PC-9 (cell line): ENCODE measurements at places on chromosomes 6 and 20. TPM values are rescaled to one million over a fixed set of nuclear protein-coding genes. Genes with fewer than 3 reads are reported as not detected.

The PRICKLE4 gene
- total RNA-seq = 8.4 and 9.2 TPM in 2 replicates

The TRIM15 gene
- total RNA-seq = not detected in 2 replicates

The TMEM200A gene
- not detected in 2 replicates for total RNA-seq

The CHRNA4 gene
- total RNA-seq = not detected in 2 replicates

The PDYN gene
- not detected in 2 replicates for total RNA-seq

The MAPK13 gene
- total RNA-seq = 141 and 146 TPM in 2 replicates

The SLC32A1 gene
- not detected in 2 replicates for total RNA-seq

The COL11A2 gene
- total RNA-seq = 2.2 and 3.4 TPM in 2 replicates

The CAGE1 gene
- total RNA-seq = 0.13 TPM in 2 replicates

The ANKRD66 gene
- not detected in 2 replicates for total RNA-seq

The SPATS1 gene
- total RNA-seq = not detected in 2 replicates

The PET117 gene
- total RNA-seq = 27.5 and 34.7 TPM in 2 replicates

The SEL1L2 gene
- total RNA-seq = not detected in 2 replicates

The MEP1A gene
- not detected in 2 replicates for total RNA-seq

The ESR1 gene
- 1.5 TPM in 2 replicates for total RNA-seq

The FLRT3 gene
- 0.70 and 0.95 TPM in 2 replicates for total RNA-seq

The RIN2 gene
- total RNA-seq = 39.0 and 46.2 TPM in 2 replicates

The OPRL1 gene
- 1.5 and 2.7 TPM in 2 replicates for total RNA-seq

The FOXQ1 gene
- 55.8 and 57.0 TPM in 2 replicates for total RNA-seq

The CLIC5 gene
- 2.0 and 2.1 TPM in 2 replicates for total RNA-seq

The FUT9 gene
- 5.2 and 6.9 TPM in 2 replicates for total RNA-seq

The PDE7B gene
- 0.31 TPM in 1 of 2 replicates, not detected in the other for total RNA-seq

The ARMH2 gene
- not detected in 2 replicates for total RNA-seq

The DEFB132 gene
- not detected in 2 replicates for total RNA-seq

The GGT7 gene
- 6.5 and 9.4 TPM in 2 replicates for total RNA-seq

The IMPG1 gene
- not detected in 2 replicates for total RNA-seq

The GTSF1L gene
- not detected in 2 replicates for total RNA-seq

The PLCB4 gene
- 14.9 and 18.6 TPM in 2 replicates for total RNA-seq

The RAD21L1 gene
- total RNA-seq = 0.60 TPM in 1 of 2 replicates, not detected in the other

The AIF1 gene
- total RNA-seq = not detected in 2 replicates

The COL21A1 gene
- 0.13 TPM in 1 of 2 replicates, not detected in the other for total RNA-seq

The TNFRSF6B gene
- total RNA-seq = not detected in 2 replicates

The ZNF334 gene
- 3.7 and 3.8 TPM in 2 replicates for total RNA-seq

The VIP gene
- total RNA-seq = not detected in 2 replicates

The JPH2 gene
- 41.1 and 58.8 TPM in 2 replicates for total RNA-seq
